ENCODE measurements at places on chromosomes 7 and 10.

- DNase-seq: no peak
These were observed 136.0 kb downstream of the KIF20B start for GRCh38 chr10:89837165-89838043.

GRCh38 chr7:104486931-104487330 is 158.5 kb downstream of the LHFPL3 start:
- no peak for DNase-seq

- no peak for DNase-seq
These were observed 7.1 kb downstream of the GIMAP1 start for GRCh38 chr7:150723467-150723866.

DNA sequence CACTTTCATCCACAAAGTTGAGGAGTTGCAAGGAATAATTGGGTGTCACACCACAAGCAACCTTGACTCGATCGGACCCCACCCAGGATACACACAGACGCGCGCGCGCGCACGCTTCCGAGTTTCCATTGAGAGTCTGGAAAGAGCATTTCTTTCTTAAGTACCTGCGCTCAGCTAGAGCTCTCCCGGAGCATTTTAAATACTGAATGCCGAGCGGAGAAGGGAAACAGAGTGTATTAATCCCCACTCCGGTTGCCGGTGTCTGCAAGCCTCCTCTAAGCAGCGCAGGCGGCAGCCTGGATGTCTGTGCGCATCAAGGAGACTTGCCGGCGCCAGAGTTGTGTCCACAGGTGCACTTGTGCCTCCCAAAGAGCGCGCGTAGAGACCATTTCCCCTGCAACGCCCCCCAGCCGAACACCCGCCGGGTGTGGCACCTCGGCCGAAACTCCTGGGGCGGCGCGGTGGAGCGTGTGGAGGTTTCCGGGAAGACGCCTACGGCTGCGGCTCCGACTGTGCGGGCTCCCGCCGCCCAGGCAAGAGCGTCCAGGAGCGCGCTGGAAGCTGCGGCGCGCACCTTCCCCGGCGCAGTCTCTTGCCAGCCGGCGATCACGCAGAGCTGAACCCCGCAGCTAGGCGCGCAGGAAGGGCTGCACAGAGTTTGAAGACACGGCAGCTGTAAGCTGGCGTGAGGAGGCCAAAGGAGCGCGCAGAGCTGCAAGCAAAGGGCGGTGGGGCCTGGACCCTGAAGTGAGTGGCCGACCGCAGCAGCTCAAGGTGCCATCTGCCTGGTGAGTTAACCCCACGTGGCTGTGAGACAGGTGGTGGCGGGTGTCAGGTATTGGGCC is 1.1 kb upstream of the FEZF1 start:
- DNase-seq: no peak

GRCh38 chr10:124709861-124710260 is 34.3 kb downstream of the FAM53B start:
- DNase-seq: no peak

- no peak for DNase-seq
These were observed 97.8 kb upstream of the PPIF start for GRCh38 chr10:79249186-79250121.

DNA sequence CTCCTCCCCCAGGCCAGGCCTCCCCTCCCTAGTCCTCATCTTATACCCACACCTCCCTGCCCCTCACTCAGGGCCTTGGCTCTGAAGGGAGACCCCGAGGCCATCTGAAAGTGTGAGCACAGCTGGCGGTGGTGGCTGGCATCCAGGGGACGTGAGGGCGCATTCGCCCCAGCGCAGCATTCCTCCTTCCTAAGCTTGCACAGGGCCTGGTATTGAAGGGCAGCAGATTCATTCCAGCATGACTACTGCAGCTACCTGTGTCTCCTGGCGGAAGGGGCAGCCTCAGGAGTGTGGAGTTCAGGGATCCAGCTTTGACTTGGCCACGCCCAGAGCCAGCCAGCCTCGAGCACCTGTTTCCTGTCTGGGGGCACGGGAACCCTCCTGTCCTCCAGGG is 72.6 kb downstream of the PARP12 start:
- DNase-seq: no peak

GRCh38 chr10:72328045-72328828 is 26.5 kb downstream of the DNAJB12 start:
- no peak for DNase-seq

DNA sequence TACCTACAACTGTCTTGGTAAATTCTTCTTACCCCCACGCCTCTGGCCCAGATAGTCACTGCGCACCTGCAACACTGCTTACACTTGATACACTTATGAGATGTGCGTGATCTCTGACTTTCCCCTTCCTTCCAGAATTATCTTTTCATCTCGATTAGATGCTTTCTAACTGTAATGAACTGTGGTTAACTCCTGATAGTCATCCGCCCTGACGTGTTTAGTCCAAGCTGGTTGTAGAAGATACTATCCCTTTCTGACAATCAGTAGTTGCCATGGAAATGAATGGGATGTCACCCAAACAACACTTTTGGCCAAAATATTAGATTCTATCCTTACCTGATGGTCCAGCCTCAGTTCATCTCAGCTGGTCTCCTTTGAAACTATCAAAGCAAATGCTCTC is 241.5 kb downstream of the ADAM12 start:
- no peak for DNase-seq

DNA sequence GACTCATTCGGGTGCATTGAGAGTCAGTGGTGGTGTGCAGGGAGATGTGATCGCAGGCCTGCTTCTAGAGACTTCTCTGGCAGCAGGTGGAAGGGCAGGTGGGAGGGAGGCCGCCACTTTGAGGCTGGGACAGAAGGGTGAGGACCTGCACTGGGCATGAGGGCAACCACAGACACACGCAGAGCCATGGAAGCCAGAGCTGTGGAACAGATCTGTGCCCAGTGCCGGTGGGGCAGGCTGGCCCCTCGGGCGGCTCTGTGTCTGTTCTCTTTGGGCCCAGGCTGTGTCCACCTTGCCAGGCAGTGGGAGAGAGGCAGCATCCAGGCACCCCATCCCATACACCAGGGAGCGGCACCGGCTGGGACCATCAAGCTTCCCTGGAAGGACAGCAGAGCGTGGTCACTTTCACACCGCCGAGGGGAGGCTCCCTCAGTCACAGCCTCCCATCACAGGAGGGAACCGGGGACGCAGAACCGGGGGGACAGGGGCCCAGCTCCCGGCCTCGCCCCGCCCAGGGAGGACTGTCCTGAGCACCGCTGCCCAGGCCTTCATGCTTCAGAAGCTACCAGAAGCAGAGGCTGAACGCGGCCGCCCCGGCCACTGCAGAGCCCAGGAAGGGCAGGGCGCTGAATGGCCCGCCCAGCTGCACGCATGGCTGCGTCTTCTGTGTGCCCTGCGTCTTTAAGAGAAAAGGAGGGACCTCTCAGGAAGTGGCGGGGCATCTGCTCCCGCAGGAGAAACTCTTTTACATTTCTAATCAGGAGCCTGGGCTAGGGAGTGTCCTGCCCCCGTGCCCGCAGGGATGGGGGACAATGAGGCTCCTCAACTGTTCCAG is 32.1 kb downstream of the EN2 start:
- DNase-seq: no peak

GRCh38 chr10:31594347-31594873 is 275.4 kb downstream of the ZEB1 start:
- DNase-seq: no peak

DNA sequence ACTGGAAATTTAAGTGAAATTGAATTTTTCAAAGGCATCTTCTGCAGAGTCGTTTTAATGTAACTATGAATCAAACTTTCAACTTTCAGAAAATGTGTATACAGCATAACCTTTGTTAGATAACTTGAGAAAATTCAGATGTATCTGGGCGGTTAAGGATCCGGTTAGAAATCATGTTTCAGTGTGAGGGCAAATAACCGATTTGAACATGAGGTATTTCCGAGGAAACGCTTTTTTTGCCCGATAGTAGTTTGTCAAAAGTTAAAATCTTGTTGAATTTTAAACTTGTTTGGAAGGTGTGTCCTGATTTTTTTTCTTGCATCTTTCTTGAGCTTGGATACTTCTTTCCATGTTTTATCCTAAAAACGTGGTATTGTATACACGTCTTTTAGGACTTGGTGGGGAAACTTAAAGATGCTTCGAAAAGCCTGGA is 1.3 kb upstream of the BMI1 start:
- DNase-seq: no peak

DNA sequence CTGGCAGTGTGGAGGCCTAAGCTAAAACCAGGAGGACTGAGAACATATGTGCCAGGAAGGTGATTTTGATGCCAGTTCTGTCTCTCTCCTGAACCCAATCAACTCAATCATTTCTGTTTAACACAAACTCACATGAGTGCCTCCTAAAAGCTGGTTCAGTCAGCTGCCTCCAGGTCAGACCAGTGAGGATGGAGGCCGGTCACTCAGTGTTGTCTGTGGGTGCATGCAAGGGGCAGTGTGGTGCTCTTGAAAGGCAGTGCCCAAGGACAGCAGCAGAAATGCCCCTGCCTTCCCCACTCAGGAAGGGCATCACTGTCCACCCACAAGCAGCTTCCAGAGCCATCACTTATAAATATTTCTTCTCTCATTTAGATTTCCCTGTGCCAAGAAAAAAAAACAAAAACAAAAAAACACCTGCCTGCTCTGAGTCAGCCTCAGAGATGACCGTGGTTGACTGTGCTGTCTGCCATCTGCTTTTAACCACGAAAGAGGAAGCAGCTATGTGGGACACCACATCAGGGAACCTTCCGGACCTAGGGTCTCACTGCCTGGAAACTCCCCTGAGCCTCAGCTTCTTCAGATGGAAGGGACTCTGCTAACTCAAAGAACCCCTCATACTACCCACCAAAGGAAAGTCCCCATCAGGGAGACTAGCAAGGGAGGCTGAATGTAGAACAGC is 39.1 kb downstream of the VOPP1 start:
- DNase-seq: no peak

DNA sequence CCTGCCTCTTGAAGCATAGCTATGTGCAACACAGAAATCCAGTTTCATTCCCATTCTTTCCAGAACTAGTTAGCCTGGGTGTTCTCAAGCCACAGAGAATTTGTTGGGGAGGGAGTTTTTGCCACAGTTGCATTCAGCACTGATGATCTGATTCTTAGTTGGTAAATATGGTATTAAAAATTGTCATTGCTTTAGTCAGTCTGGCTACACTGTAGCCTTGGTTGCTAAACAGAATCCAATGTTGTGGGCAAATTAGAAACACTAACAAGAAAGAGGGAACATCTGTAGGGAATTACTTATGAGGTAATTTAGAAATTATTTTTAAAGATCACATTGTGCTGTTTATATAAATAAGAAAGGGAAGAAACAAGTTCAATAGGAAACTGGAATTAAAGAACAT is 57.0 kb upstream of the CC2D2B start:
- DNase-seq: no peak

DNA sequence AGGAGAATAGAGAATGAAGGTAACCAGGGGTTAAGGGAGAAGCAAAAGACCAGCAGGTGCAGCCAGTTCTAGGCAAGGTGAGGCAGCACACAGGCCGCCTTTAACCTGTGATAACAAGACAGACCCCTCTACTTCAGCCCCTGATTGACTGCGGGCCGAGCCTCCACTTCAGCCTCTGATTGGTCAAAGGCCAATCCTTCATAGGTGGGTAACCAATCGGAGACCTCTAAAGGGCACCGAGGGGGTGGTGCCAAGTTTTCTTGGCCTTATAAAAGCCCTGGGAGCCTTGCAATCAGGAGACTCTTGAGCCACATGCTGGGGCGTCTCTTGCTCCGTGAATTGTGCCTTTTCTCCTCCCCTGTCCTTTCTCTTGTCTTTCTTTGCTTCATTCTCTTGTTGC is 98.8 kb downstream of the ELFN1 start:
- DNase-seq: no peak

DNA sequence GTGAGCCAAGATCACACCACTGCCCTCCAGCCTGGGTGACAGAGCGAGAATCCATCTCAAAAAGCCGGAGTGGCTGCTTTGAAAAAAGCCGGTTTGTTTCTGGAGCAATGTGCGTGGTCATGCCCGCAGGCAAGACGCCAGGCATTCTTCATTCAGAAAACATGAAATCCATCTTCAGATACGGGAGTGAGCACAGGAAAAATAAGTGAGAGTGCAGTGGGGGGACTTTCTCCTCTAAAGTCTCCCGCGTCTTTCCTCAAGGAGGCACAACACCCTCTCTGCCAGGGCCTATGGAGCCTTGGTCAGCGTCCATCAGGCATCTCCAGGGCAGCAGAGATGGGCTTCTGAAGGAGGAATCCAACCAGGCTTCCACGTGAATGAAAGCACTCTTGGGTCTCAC is 62.3 kb upstream of the DGKI start:
- DNase-seq: no peak

DNA sequence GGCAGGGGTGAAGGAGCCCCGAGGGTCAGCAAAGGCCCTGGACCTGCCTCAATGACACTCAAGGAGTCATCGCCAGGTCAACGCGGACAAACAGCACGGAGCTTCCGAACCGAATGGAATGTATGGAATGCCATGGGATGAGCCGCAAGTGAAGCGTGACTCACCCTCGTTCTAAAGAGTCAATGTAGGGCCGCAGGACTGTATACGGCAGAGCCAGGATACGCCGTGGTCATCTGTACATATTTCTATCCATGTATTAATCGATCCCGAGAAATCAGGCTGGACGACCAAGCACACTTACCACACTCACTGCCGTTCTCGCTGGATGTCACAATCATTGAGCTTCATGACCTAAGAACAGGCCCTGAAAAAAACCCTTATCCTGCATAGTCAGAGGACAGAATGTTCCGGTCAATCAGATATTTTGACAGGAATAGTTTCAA is 4.3 kb downstream of the SNX8 start:
- DNase-seq: no peak

GRCh38 chr10:82660986-82661385 is 786.0 kb downstream of the NRG3 start:
- no peak for DNase-seq

GRCh38 chr7:42082144-42082543 is 154.9 kb downstream of the GLI3 start:
- DNase-seq: no peak

- no peak for DNase-seq
These were observed 180.5 kb downstream of the SUGCT start for GRCh38 chr7:40315277-40315676.

DNA sequence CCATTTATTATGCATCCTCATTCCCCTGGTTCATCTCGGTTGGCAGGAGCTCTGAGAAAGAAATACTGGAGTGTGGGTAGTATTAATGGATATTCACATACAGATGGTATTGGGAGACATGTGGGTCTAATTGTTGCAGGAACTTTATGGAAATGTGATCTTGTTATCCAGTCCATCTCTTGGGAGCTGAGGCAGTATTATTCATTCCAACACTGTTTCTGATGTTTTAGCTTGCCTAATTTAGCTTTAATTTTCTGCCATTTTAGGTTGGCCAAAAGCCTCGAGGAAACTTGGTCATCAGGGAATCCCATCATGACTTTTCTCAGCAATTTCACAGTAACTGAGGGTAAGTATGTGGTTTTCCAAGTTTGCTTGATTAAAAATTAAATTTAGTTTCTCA is 125.7 kb downstream of the ABCA13 start:
- DNase-seq: no peak

DNA sequence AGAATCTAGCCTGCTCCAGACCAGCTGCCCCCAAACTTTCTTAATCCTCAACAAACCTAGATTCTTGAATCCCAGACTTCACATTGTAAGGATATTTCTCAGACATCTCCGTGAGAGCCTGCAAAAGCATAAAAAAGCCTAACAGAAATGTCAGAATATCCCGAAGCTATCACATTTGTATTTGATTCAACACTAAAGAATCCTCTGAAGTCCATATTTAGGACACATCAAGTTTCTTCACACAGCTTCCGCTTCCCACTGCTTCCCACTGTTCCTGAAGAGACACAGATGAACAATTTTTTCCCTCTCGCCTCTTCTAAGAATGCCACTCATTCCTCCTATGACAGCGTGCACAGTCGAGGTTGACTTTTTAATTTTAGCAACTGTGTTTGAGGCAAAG is 396.2 kb upstream of the IGFBP3 start:
- no peak for DNase-seq

GRCh38 chr10:89163265-89163995 is 43.7 kb downstream of the CH25H start:
- no peak for DNase-seq
